ENCODE measurements at places on chromosomes 7 and 10.

GRCh38 chr7:22657479-22657878 lies 69.5 kb upstream of the IL6 start:
- DNase-seq: peak; percentile 24

GRCh38 chr7:84372155-84372621 lies 177.6 kb upstream of the SEMA3A start:
- no peak for DNase-seq

GRCh38 chr7:11203224-11203623 lies 229.6 kb downstream of the PHF14 start:
- no peak for DNase-seq

- no peak for DNase-seq
Observed at GRCh38 chr10:79176949-79177602, 108.3 kb downstream of the ZMIZ1 start.

- DNase-seq: no peak
Observed at GRCh38 chr10:100339236-100339635, 7.8 kb upstream of the SCD start.

DNA sequence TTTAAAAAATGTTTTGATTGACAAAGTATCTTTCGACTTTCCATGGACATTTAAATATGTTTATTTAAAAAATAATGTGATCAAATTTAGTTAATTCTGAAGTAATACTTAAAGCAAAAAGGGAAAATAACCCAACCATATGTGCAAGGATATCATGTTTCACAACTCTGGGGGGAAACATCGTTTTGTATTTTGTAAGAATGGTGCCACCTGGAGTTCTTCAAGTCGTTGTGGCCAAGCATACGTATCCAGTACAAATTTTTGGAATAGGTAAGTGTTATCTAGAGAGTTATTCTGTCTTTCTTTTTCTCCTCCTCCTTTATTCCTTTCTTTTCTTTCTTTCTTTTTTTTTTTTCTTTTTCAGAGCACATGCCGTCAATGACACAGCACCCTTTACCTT lies 176.2 kb upstream of the CSTF2T start:
- DNase-seq: no peak

- DNase-seq: no peak
Observed at GRCh38 chr7:151240536-151240935, 8.0 kb downstream of the SMARCD3 start.

GRCh38 chr7:3995187-3995586 lies 686.9 kb upstream of the FOXK1 start:
- DNase-seq: no peak

DNA sequence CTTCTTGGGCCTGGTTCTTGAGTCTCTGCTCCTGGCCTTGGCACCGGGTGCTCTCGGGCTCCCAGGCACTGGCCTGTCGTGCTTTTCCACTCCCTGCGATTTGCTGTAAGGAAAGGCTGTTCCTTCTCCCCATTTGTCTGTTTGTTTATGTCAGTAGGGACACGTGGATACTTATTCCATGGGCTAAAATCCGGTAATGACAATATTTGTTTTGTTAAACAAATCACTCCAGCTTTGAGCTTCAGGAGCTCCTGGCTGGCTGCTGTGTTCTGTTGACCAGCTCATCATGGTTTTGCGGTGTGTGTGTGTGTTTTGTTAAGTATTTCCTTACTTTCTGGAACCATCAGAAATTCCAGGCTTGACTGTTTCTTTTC lies 17.5 kb upstream of the JAKMIP3 start:
- no peak for DNase-seq

Measured in CD4-positive, alpha-beta T cell treated with Interleukin-4 for 1 hour (primary cell).